ENCODE measurements at places on chromosomes 3 and 15.

GRCh38 chr15:68565726-68566125 is 13.1 kb upstream of the CORO2B start:
- no peak for DNase-seq

GRCh38 chr3:172096881-172097420 is 57.6 kb downstream of the FNDC3B start:
- DNase-seq: no peak

GRCh38 chr3:153960458-153961074 is 160.6 kb upstream of the ARHGEF26 start:
- DNase-seq: no peak

DNA sequence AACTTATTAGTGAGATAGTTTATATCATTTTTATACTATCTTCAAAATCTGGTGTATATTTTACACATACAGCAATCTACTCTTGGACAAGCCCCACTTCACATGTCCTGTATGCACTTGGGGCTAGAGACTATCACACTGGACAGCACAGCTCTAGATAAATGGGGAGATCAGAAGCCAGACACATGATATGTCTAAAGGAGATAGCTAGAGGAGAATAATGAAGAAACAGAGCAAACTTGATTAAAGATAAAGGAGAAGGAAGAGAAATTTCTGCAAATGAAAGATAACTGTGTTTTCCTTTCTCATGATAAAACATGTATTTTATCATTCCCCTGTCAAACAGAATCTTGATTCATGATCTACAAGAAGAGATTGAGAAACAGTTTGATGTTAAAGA is 13.0 kb downstream of the CPA3 start:
- DNase-seq: no peak

- DNase-seq: no peak
These were observed 6.9 kb downstream of the CAND2 start for GRCh38 chr3:12803371-12803770.

DNA sequence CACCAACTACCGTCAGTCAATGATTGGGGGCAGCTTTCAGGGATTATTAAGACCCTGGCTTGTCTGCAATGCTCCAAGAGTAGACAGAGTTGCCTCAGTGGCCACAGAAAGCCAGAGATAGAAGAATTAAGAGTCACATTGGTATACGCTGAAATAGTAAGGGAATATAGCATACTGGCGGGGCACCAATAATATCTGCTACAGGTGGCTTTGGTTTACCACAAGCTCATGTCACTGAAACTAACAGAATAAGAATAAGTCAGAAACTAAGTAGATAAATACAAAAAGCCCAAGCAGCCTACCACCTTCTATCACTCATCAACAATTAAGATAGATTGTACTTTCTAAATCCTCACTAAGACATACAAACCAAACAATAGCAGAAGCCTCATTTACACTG is 2.5 kb upstream of the FHIT start:
- DNase-seq: no peak

- DNase-seq: no peak
These were observed 172.8 kb downstream of the KCNMB2 start for GRCh38 chr3:178709051-178709450.

DNA sequence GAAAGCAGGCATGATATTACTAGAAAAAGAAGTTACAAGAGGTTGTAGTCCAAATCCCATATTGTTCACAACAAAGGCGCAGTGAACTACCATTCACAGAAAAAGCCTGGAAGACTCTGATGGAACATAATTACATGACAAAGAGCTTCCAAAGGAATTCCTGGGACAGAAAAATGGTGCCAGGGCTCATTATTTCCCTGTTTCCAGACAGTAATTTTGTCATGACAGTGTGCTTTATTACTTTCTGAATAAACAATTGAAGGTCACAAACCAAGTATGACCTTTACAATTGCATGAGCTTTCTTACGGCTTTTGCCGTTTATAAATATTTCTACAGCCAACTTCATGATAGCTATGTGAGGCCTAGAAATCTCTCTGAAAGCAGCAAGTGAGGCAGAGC is 61.0 kb downstream of the CYFIP1 start:
- DNase-seq: no peak

DNA sequence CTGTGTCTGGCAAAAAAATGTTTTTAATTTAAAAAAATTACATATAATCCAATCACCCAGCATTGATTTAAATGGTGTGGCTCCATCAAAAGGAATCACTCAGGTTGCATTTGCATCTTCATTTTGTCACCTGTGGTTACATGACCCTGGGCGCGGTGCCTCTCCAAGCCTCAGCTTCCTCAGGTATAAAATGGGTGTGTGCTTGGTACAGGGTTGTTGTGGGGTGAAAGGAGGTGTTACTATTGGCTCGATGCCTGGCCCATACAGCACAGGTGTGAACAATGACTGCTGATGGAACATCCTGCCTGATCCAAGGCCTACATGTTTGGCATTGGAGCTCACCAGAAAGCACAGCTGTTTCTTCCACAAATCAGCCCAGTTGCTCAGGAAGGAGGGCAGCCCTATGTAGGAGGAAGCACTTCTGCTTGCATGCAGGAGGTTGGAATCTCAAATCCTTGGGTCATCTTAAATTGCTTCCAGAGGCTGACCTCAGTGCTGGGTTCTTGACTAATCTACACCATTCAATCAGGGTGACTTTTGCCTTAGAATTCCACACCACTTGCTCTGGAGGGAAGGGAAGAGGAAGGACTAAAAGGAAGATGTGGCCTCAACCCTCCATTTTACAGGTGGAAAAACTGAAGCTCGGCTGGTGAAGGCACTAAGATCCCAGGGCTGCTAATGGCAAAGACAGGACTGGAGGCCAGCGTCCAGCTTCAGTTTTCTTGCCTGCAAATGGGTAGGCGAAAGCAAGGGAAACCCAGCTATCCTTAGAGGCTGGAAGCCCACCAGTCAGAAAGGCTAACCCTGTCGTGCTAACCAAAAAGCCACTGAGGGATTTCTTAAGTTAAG is 31.7 kb downstream of the BHLHE40 start:
- no peak for DNase-seq

- no peak for DNase-seq
These were observed 27.3 kb downstream of the STARD5 start for GRCh38 chr15:81296673-81297072.

DNA sequence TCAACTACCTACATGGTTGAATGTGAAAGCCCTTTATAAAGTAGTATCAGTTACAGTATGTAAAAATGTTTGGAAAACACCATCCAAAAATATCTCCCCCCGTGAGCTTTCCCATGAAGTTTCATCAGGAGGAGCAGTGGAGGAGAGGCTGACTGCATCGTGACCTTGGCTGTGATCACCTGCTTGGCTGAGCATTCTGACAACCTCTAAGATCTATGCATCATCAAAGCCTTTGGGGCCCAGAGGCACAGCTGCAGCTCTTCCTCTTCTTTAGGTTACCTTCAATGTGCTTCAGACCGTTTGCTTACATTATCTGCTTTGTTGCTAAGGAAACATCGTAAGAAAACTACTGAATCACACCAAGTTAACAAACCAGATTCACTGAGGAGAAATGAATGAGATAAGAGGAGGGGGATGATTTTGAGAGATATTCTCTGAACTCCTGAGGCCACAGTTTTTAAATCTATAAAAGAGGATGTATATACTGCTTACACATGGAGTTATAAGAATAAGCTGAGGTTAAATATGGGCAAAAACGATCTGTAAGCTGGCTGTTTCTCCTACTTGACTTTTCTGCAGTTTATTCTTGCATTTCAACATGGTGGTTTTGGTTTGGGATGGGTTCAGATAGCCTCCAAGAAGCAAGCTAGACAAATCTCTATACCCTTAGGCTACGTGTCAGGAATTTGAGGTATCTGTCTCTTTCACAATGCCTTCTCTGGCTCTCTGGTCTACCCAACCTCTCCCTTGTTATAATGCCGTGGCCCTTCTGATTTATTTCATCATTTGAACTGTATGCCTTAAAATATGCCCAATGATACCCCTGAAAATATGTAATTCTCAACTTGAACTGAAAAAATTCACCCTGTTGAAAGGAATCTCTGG is 4.0 kb downstream of the GCSAM start:
- DNase-seq: peak; percentile 45

GRCh38 chr15:89899295-89899945 is 5.6 kb upstream of the AP3S2 start:
- no peak for DNase-seq

- no peak for DNase-seq
These were observed 380.8 kb upstream of the IL12A start for GRCh38 chr3:159607856-159608255.

- DNase-seq: no peak
These were observed 25.5 kb upstream of the PDHB start for GRCh38 chr3:58459160-58459559.

DNA sequence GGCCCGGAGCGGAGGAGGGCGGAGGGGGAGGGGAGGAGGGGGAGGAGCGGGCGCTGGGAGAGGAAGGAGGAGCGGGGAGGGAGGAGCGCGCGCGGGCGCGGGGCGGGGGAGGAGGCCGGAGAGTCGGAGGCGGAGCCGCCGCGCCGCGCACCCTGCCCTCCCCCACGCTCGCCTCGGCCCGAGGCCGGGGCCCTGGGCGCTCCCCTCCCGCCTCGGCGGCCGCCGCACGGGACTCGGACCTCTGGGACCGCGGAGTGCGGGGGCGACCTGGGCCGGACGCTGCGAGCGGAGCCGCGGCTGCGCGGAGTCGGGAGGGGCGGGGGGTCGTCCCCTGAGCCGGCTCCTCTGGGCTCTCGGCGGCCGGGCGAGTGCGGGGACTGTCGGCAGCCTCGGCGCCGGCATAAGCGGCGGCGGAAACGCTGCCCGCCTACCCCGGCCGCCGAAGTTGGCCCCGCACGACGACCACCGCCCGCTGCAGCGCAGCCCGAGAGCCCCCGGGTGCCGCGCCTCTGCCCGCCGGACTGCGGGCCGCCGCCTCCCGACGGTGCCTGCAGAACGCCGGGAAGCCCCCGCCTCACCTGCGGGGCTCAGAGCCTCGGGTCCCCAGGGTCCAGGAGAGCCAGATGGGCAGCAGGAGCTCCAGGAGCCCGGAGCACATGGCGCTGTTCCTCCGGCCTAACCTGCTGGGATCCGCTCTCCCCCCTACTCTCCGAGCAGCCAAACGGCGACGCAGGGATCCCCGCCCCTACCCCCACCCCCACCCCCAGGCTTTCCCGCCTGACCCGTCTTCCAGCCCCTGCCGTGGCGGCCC is 406 bp upstream of the GABRB3 start:
- DNase-seq: peak; percentile 51

GRCh38 chr3:150825916-150826377 is 63.0 kb upstream of the SIAH2 start:
- no peak for DNase-seq

GRCh38 chr3:56917361-56918110 is 115.8 kb upstream of the ARHGEF3 start:
- peak; percentile 49 for DNase-seq

DNA sequence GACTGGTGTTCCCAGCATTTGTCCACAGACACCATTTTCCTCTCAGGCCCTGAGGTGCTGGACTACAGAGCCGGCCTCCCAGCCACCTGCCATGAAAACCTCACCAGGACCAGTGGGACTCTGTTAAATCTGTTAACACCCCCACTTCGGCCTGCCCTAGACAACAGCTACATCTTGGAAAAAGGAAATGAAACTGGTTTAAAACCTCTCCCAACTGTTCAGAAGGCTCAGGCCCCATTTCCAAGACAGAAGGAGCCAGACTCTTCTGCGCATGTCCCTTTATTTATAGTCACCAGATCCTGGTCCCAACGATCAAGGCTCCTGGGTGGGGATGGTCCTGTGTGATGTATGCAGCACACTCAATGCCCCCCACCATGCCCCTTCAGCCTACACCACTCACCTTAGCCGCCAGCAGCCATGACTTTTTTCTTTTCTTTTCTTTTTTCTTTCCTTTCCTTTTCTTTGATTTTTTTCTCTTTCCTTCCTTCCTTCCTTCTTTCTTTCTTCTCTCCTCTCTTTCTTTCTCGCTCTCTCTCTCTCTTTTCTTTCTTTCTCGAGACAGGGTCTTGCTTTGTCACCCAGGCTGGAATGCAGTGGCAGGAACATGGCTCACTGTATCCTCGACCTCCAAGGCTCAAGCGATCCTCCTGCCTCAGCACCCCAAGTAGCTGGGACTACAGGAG is 25.5 kb upstream of the FLNB start:
- DNase-seq: no peak

DNA sequence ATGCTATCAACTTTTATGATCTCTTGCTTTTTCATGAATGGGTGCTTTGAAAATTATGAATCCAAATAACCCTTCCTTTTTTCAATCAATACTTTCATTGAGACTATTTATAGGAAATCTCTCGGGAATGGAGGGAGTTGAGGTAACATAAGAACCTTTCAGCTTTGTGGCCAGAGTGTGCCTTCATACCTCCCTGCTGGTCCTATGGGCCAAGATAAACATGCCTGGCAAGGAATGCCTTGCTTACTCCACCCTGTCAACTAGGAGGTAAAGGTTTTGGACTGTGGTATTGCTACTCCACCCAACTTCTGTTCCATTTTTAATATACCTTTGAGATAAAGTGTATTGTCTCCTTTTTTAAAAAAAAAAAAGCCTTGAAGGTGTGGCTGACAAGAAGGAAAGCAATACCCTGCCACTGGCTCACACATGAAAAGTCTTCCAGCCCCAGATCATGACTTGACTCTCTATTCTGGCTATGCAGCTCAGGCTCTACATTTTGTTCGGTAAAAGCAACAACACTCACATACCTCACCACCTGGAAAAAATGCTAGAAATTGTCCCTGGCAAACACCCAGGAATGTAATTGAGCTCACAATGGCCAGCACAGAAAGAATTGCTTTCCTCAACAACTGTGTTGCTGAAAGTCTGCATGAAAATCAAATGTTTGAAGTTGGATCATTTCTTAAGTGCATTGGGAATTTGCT is 35.8 kb downstream of the COL8A1 start:
- DNase-seq: no peak

DNA sequence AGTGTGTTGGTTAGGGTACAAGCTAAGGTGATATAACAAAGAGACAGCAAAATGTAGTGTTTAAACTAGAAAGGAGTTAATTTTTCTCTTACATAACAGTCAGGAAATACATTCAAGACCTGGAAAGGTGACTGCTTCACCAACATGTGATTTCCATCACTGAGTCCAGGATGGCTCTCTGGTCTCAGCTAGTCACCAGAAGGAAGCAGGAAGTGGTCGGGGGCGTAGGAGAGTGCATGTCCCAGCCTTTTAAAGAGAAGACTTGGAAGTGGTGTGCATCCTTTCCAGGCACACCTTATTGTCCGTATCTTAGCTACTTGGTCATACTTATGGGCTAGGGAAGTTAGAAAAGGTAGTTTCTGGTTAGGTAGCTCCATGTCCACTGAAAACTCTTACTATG is 11.1 kb upstream of the UBE2Q2 start:
- DNase-seq: no peak

DNA sequence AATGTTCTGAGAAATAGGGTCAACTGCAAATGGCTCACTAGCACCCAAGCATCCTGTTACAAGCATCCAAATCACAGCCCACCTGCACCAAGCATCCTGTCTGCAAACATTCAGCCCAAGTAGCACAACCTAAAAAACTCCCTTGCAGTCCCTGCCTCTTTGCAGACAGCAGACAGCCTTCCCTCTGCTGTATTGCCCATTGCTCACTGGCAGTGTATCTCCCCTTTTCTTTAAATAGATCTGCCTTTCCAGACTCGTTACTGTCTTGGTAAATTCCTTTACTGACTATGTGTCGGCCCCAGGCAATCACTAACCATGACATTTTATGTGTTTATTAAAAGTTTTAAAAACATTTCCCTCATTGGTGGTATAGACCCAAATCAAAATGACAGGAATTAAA is 155.4 kb downstream of the ADAMTSL3 start:
- no peak for DNase-seq
